ENCODE measurements at places on chromosomes 4 and X. TPM values are rescaled to one million over a fixed set of nuclear protein-coding genes. Genes with fewer than 3 reads are reported as not detected.

FGFR3 gene
- total RNA-seq: 141 TPM

DAPP1 gene
- total RNA-seq: 0.41 TPM

IGFBP7 gene
- 646 TPM for total RNA-seq

SYTL4 gene
- 49.7 TPM for total RNA-seq

CRMP1 gene
- 0.55 TPM for total RNA-seq

GRCh38 chrX:151713849-151714248, 2.0 kb upstream of the FATE1 start:
- no peak for DNase-seq

Data from transverse colon (tissue), 4 donors.